ENCODE measurements at places on chromosomes 3 and 15.

DNA sequence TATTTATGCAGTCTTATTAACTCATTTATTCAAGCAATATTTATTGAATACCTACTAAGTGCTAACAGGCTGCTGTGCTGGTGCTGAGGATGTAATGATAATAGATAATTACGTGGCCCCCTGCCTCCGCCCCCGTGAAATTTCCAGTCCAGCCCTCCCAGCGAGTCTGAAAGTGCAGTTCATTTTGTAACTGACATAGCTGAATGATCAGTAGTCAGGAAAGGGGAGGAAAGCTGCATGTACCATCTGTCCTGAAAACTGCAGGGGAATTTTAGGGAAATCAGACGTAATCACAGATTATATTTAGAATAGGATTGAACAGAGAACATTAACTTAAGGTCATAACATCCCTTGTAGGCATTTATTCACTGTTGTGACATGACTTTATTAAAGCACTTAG lies 736.8 kb downstream of the MCTP2 start:
- no peak for DNase-seq

- DNase-seq: no peak
These were observed 72.0 kb upstream of the P3H2 start for GRCh38 chr3:190192739-190193138.

GRCh38 chr15:91624353-91624968 lies 229.0 kb upstream of the SLCO3A1 start:
- DNase-seq: no peak

DNA sequence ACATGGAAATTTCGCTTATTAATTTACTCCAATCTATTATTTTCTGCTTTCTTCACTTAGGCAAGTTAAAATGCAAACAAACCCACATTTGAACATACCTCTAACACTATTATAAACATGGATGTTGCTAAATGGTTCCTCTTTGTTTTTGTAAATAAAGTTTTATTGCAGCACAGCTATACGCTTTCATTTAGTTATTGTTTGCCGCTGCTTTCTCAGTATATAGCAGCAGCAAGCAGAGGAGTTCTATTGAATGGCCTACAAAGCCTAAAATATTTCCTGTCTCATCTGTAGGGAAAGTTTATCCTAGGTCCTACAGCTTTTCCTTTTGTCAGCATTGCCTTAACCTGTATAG lies 7.9 kb upstream of the CHD2 start:
- DNase-seq: no peak

GRCh38 chr15:77032052-77032646 lies 37.2 kb downstream of the PSTPIP1 start:
- DNase-seq: no peak

DNA sequence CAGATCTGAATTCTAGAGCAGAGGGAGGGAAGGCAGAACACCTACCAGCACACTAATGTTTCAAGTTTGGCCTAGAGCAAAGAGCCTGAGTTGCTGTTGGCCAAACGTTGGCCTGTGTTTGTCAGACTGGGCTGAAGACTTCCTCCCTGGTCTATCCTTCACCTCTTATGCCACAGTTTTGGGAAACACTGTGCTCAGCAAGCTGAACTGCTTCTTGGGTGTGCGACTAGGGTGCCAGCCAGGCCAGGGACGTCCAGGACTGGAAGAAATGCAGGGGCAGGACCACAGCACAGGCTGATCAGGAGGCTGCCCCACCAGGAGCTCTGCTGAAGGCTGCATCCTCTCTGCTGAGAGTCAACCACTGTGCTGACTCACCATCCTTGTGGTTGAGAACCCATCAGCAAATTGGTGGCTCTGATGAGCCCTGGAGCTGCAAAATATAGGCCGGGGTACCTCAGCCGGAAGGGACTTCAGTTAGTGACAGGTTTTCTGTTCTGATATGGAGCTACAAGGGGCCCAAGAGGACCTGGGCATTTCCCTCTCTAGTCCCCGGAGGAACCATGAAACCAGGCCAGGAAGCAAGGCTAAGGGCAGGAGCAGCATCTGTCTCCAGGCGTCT lies 131.6 kb upstream of the RASGRP1 start:
- DNase-seq: no peak

GRCh38 chr3:11363715-11364114 lies 91.5 kb downstream of the ATG7 start:
- no peak for DNase-seq

DNA sequence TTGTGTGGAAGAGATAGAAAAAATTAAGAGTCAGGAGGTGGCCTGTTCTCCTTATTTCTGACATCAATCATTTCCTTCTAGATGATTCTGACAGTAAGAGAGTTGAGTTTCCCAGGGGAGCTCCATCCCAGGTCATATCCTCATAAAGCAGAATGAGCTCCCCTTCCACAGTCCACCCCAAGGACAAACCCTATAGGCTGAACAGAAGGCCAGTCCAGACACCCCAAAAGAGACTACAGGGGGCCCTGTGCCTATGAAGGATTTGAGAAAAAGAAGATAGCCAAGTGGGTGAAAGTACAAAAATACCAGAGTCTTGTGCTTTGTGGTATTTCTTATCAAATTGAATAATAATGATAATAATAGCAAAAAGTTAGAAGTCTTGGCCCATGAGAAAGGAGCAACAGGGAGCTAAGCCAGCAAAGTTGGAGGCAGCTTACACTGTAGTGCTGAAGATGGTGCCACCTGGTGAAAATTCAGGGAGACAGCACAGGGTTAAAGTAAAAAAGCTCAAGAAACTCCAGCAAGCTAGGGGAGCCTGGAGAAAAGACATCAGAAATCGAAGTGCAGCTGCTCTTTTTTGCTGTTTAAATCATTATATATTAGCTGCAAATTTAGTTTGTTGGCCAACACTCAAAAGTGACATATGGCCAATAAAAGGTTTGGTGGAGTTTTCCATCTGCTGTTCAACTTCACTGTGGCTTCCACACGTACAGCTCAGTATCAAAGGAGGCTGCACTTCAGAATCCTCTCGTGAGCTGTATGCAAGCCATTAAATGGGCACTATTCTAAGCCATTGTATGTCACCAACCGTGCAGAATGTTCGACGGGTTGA lies 35.8 kb upstream of the SLC24A5 start:
- peak; percentile 53 for DNase-seq

- no peak for DNase-seq
These were observed 24.8 kb upstream of the MBNL1 start for GRCh38 chr3:152243721-152244516.

DNA sequence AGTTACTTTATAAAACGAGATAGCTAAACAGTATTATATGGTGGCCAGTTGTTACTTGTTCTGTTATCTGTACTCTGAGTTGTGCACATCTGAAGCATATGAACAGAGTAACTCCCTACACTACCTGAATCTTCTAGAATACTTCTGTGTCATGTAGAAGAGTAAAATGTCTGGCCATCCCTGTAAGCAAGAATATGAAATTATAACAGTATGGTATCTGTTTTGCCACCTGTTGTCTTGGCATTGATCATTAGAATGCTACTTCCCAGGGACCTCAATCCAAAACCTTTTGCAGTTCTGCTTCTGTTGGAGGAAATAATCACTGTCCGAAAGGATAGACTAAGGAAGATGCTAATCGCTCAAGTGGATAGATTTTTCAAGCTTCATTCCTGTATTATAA lies 1.9 kb downstream of the TEX9 start:
- DNase-seq: no peak

DNA sequence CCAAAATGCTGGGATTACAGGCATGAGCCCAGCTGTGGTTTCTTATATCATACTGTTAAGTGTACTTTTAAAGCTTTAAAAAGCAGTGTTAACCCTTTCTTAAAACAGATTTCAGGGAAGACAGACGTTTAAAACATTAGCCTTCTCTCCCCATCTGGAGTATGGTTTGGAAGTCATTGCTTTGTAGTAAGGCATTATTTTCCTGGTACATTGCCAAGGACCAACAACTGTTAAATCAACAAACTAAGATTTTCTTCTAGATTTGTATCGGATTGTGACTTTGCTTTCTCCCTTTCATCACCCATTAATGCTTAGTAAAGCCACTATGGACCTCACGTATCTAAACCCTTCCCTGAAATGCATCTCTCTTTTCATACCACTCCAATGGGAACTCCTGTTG lies 50.5 kb downstream of the UBE2E1 start:
- DNase-seq: no peak

DNA sequence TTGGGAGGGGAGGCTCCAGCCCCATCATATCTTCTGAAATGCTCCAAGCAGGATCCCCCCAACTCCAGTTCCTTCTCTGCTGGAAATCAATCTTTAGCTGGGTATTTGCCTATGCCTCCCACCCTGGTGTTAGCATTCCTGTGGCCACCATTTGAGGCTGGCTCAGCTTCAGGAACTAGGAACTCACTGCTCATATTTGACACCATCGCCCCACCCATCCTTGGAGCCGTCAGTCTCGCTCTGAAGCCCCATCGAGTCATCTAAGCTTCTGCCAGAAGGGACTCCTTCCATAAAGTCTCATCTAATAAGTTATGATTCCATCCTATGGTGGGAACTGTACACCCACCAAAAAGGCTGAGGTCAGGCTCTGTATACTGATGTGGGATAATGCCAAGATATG lies 26.4 kb downstream of the PRKCD start:
- DNase-seq: no peak

DNA sequence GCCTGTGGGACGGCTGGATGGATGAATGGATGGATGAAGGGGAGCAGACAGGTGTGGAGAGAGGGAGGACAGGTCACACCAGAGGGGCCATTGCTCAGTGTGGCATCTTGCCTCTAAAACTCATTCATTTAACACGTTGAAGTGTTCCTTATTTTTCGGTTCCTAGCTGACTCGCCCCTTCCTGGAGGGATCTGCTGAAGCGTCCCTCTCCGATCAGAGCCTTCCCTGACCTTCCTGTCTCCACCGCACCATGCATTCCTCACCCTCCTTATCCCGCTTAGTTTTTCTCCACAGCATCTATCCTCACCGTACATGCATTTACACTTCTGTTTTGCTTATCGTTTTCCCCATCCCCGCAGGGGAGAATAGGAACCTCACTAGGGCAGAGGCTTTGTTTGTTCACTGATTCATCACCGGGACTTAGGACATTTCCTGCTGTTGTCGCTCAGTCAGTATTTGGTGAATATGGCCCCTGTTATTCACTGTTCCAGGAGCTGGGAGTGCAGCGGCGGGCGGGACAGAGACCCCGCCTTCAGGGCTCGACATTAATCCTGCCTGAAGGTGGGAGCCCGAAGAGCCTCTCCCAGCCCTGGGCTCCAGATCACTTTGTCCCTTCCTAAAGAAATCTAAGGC lies 32.0 kb downstream of the FOXL2 start:
- DNase-seq: peak; percentile 42

GRCh38 chr3:161254861-161255260 lies 33.8 kb downstream of the NMD3 start:
- DNase-seq: no peak

DNA sequence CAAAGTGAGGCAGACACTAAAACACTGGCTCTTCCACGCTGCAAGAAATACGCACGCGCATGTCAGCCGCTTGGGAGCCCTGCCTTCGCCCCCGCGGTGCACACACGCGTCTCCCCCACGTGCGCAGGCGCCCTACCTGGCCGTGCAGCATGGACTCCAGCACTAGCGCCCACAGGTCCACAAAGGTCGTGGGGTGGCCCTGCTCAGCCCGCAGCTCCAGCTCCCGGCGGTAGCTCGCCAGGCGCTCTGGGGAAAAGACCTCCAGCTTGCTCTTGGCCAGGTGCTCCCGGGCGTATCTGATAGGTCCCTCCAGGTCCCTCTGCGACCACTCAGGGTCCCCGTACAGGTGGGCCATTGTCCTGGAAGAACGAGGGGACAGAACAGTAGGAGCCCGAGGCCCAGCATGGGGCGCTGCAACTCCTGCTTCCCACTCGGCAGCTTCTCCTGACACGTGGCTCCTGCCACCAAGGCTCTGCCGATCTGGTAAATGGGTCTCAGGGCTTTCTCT lies 14.9 kb downstream of the PLA2G4D start:
- DNase-seq: no peak

GRCh38 chr3:127014536-127015281 lies 31.8 kb downstream of the PLXNA1 start:
- DNase-seq: no peak

DNA sequence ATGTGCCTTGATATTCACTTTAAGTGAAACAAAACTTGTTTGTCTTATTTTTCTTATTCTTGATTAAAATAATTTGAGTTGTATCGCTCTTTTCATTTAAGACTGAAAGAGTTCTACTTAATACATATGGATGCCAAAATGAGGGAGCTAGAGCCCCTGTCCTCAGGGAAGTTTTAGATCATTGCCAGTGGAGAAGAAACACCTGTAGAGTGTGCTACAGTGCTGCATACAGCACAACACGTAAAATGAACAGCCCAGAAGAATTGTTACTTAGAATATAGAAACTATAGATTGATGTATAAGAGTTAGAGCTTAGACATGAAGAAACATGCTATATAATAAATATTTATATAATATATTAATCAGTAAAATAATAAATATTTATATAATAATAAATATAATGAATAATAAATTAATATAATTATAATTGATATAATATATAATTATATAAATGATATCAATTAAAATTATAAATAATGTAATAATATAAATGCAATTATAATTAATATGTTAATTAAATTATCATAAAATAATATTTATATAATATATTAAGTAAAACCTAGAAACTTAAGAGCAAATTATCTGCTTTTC lies 1234.7 kb downstream of the ROBO2 start:
- no peak for DNase-seq
